Heart right ventricle (tissue), 16 donors: ENCODE measurements at places on chromosomes 12 and 14. TPM values are rescaled to one million over a fixed set of nuclear protein-coding genes. Genes with fewer than 3 reads are reported as not detected.

Gene SPTB
- 89.6 TPM for total RNA-seq

Gene LHX5
- total RNA-seq, result not detected

Gene TAS2R13
- 0.32 TPM for total RNA-seq

Gene CARMIL3
- total RNA-seq, result 0.08 TPM

Gene GLT8D2
- 10.6 TPM for total RNA-seq

Gene RASSF8
- total RNA-seq, result 28.5 TPM

Gene CLEC6A
- total RNA-seq, result not detected

Gene CYP46A1
- total RNA-seq, result 2.0 TPM

Gene SDS
- total RNA-seq, result 0.21 TPM

Gene DCAF4
- 3.8 TPM for total RNA-seq

Gene ESR2
- total RNA-seq, result 0.69 TPM

Gene BICDL1
- 0.26 TPM for total RNA-seq

Gene RNASE3
- total RNA-seq, result not detected

Gene TROAP
- total RNA-seq, result not detected

Gene CCDC198
- not detected for total RNA-seq

Gene CLMN
- total RNA-seq, result 5.7 TPM

Gene OAS1
- 5.0 TPM for total RNA-seq
